Stimulated activated CD4-positive, alpha-beta T cell treated with anti-CD3 and anti-CD28 coated beads, Interleukin-1b, Interleukin-23, amount 100 ng/mL, for 1 hour (primary cell): ENCODE measurements at places on chromosomes 12 and 14.

DNA sequence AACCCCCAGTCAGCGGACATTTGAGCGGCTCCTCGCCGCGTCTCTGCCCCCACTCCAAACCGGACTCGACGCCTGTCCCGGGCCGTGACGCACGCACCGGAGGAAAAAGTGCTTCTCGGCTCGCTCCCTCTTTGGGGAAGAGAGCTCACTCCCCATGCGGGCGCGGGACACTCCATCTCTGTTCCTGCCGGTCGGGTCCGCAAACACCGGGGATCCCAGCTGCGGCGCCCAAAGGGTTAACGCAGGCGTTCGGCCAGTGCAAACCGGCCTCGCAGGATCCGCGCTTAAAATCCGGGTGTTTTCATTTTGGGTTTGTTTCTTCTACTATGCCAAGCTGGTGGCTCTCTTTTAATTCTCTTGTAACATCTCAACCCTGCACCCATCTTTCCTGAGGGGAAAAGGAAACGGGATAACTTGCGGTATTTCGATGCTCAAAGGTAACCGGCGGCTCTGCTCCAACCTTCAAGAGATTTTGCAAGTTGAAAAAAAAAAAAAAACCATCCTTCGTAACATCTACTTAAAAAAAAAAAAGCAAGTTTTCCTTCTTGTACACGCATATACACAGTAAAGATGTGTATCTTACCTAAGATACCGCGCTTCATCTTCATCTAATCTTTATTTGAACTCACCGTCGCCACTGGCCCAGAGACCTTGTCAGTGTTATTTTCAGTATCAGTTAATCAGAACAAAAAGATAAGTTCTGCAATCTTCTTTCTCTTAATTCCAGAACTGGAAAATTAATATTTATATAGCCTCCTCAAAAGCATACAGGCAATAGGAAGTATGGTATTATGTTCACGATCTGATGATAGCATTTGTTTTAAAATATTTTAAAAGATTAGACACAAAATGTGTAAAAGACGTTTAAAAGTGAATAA lies 1.6 kb upstream of the ATP2B1 start:
- peak; percentile 1 for DNase-seq

- DNase-seq = peak; percentile 41
Measured at GRCh38 chr14:99628887-99629618, 15.9 kb upstream of the HHIPL1 start.

DNA sequence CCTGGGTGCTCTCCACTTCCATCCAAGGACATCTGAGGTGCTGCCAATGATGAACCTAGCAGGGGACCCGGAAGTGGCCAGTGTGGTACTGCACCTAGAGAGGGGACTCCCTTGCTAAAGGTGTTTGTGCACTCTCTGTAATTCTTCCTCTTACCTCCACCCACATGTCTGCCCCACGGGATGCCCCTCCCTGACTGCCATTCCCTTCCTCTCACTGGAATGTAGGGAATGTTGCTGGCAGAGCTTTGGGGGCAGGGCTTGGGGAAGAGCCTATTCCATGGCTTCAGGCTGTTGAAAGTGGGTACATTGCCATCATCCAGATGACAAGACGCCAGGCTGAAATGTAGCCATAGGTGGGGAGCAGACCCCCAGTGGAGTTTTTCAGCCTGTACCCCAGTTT lies 153.2 kb downstream of the SMOC1 start:
- no peak for DNase-seq

DNA sequence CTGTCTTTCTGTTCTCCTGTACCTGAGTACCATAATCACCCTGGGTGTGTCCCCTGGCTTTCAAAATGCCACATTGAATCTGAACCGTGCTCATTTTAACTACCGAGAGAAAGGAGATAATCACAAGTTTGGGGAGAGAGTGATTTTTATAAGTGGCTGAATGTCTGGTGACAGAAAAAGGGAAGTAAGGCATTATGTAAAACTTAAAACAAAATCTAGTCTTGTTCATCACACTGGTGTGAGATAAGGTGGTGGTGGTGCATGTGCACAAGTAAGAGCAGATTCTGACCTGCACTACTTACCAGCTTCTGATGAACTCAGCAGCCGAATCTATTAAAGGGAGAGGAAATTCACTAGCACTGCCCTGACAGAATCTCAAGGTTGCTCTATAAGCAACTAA lies 56.3 kb downstream of the SPPL3 start:
- no peak for DNase-seq

GRCh38 chr12:6280053-6280469 lies 30.4 kb upstream of the PLEKHG6 start:
- no peak for DNase-seq

DNA sequence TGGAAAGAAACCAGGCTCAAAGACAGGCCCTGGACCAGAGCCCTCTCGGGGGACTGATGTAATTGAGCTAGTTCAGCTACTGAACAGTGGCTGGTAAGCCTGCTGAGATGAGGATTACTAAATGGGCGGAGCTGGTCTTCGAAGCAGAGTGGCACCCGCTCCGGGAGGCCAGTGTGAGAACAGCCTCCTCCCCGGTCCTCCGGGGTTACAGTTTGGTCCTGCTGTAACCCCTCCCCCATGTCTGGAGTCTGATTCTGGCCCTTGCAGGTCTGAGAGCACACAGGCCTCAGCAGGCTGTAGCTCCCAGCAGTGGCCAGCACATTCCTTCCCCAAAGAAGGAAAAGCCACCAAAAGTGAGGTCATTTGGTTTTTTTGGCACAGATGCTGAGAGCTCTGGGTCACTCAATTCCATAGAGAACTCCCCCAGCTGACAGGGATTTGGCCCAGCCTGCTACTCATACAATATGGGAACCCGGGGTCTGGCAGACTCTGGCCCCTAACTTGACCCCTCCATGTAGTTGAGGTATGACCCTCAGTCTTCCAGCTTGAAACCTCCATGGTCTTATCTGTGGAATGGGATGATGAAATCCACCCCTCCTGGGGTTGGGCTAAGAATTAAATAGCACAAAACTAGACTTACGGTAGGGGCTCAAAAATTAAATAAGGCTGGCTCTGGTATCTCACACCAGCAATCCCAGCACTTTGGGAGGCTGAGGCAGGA lies 39.0 kb downstream of the ACTN1 start:
- DNase-seq = no peak

DNA sequence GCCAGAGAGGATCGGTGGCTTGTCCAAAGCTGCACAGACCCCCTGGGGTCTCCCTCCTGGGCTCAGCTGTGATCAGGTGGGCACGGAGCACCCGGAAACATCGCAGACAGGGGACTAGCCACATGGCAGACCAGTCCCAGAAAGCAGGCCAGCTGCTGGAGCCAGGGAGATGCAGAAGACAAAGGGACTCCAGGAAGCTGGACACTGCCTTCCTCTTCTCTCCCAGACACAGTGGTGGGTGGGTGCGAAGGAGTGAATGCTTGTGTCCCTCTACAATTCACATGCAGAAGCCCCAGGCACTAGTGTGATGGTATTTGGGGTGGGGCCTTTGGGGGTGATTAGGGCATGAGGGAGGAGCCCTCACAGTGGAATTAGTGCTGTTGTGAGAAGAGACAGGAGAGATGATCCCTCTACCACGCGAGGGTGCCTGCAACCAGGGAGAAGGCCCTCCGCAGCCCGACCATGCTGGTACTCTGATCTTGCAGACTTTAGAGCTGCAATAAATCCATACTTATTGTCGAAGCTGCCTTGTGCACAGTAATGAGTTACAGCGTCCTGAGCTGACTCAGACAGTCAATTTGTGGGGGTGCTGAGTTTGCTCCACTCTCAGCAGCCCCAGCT lies 95.2 kb downstream of the CALM1 start:
- no peak for DNase-seq

- DNase-seq = no peak
Measured at GRCh38 chr12:105831372-105831771, 307.4 kb downstream of the NUAK1 start.

DNA sequence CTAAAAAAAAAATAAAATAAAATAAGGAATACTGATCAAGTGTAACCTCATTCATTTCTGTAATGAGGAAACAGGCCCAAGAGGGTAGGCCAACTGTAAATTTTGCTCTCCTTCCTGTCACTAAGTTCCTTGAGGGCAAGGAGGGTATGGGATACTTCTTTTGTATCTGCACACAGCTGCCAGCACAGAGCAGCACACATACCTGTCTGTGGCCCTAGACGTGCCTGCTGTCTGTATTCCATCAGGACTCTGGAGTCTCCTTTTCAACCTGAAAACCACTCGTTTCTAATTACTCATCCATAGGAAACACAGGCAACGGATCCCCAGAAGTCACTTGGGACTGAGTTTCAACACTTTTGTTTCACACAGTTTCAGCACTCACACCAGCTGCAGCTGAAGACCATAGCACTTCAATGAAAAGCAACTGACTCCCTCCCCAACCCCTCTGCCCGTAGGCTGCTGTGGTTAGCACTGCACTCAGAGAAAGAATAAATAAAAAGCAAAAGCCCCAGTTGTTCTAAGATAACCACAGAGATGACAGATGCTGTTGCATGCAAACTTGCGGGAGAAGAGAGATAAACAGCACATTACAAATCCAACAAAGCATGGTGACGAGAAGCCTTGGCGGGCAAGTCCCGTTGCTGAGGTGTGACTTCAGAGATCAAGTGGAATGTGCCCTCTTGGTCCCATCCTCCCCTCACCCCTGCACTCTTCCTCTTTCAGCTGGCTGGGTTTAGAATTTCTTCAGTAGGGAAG lies 24.9 kb downstream of the CRACR2A start:
- DNase-seq = no peak

DNA sequence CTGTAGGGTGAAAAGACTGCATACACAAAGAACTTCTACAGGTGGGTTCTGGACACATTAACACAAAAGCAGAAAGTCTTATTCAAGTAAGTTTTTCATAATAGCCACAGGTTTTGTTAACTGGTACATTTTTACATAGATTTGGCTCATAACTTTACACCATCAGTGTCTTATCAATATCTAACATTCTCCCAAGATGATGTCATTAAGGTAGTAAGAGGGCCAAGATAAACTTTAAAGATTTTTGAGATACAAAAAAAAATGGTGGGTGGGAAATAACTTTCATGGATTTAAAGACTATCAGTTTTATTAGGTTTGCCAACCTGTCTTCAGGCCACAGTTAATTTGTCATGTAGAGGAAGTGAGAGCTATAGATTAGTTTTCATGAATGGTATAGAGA lies 1.7 kb downstream of the SUPT16H start:
- DNase-seq = no peak

- no peak for DNase-seq
Measured at GRCh38 chr12:47189728-47190127, 110.0 kb upstream of the AMIGO2 start.

DNA sequence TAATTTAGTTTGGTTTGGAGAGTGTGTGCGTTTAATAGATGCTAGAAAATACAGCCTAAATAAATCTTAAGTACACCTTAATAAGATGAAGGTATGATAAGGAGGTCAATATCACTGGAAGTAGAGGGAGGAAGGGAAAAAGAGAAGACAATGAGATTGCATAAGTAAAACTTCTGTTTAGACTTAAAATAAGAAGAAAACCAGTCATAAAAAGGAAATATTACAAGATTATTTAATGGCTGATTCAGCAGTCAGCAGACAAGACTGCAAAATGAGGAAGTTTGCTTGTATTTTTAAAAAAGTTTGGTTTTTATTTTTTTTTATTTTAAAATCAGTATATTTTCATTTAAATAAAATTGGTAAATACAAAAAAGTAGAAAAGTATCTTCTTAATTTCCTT lies 3.2 kb downstream of the SLC38A6 start:
- no peak for DNase-seq

GRCh38 chr14:95095996-95096395 lies 61.3 kb downstream of the DICER1 start:
- no peak for DNase-seq

GRCh38 chr14:67620217-67620785 lies 581 bp downstream of the ARG2 start:
- no peak for DNase-seq

- DNase-seq = no peak
Measured at GRCh38 chr12:18546399-18546798, 191.4 kb downstream of the PLCZ1 start.

DNA sequence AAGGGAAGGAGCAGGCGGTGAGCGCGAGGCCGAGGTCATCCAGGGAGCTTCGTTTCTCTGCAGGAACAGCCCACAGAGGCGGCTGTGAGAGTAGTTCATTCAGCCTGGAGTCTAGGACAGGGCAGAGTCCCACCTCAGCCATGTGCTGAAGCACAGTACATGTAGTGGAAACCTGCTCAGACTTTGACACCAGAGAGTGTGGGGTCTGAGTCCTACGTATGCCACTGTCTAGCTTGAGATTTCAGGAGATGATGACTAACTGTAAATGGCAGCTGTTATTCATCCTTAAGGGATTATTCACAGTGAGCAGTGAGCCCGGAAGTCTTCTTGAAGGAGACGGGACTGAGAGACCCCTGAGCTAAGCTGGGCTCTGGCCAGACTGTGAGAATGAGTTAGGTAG lies 938 bp upstream of the SLC6A13 start:
- no peak for DNase-seq

DNA sequence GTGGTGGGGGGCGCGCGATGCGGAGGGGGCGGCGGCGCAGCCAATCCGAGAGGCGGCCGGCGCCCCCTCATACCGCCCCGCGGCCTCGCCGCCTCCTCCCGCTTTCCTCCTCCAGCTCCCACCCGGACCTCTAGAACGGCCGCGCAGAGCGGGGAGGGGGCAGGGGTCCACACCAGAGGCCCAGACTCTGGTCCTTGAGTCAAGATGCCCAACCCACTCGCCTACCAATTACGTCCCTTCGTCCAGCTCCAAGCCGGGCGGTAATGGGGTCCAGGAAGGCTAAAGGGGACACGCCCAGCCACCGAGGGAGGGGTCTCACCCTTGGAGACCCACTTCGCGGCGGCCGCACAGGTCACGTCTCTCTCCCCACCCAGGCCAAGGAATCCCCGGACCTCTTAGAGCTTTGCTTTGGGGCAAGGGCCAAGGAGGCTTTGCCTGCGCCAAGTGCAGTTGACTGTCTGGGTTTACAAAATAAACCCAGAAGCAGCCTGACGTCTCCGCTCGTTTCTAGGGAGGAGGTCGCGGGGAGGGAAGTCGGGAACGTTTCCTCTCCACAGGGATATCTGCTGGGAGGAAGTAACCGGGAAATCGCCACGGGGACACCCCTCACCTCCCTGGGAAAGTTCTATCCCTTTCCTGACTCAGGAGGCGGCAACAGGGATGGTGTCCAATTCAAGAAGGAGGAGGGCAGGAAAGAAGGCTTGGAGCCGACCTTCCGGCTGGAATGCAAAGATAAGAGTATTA lies 394 bp upstream of the AMIGO2 start:
- DNase-seq = peak; percentile 18

DNA sequence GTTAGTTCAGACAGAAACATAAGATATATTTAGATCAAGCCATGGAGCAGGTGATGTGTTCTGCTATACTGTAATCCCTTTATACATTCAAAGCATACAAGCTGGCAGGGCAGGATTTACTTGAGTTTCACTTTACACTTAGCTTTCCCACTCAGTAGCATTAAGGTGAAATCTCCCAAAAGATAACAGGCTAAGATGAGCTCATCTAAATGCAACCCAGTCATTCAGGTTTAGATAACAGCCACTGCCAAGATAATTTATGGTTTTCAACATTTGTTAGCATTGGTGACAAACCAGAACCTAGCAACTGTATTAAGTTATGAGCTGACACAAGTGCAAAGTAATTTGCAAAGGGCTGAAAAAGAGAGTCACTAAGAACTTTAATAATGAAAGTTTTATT lies 925.1 kb upstream of the ATXN7L3B start:
- no peak for DNase-seq

DNA sequence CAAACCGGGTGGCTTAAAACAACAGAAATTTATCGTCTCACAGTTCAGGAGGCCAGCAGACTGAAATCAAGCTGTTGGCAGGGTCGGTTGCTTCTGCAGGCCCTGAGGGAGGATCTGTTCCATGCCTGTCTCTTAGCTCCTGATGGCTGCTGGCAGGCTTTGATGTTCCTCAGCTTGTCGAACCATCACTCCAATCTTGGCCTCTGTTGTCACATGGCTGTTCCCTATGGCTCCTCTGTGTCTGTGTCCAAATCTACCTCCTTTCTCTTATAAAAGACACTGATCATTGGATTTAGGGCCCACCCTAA lies 14.0 kb downstream of the NFATC4 start:
- no peak for DNase-seq
